ENCODE measurements at places on chromosomes 7 and 10. TPM values are rescaled to one million over a fixed set of nuclear protein-coding genes. Genes with fewer than 3 reads are reported as not detected.

Gene NKX1-2
- polyA plus RNA-seq = not detected

Gene GRID2IP
- 0.05 TPM for polyA plus RNA-seq

Gene NPSR1
- polyA plus RNA-seq = not detected

Gene LRRC72
- not detected for polyA plus RNA-seq

Gene EPHB6
- polyA plus RNA-seq = 6.9 TPM

Gene AMZ1
- polyA plus RNA-seq = 0.36 TPM

Gene EGR2
- 13.7 TPM for polyA plus RNA-seq
